ENCODE measurements at places on chromosomes 16 and 17. TPM values are rescaled to one million over a fixed set of nuclear protein-coding genes. Genes with fewer than 3 reads are reported as not detected.

DNA sequence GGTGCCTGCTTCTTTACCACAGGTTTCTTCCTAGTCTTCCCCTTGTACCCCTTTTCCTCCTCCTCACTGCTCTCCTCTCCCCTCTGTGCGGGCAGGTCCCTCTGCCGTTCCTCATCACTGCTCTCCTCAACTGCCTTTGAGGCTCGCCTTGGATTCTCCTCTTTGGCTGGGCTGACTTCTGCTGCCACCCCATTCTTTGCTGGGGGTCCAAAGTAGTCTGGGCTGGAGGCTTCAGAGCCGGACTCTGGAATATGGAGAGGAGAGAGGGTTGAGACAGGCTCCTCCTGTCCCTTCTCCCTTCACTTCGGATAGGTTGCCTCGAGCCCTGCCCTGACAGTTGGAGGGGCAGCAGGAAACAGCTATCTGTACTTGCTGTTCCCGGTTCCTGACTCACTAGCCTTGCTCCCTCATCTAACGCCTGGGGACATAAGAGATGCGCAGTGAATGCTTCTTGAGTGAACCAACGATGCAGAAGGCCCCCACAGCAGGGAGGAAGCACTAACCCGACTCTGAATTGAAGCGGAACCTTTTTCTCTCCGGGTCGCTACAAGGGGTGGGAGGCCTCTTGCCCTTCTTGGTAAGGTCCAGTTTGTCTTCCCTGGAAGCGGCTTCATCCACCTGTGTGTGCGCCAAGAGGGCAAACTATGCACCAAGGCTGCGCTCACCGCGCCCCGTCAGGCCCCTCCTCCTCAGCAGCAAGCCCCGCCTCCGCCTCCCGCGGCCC, 655 bp downstream of the HIRIP3 start:
- DNase-seq = peak; percentile 80

- DNase-seq = no peak
Measured at GRCh38 chr17:49891271-49891670, 43.4 kb upstream of the TAC4 start.

GRCh38 chr17:39576187-39576586, 31.5 kb downstream of the NEUROD2 start:
- DNase-seq = no peak

SPSB3 gene
- total RNA-seq = 37.1 TPM
